ENCODE measurements at places on chromosomes 7 and 10.

GRCh38 chr10:122861711-122862161, 16.1 kb upstream of the CUZD1 start:
- DNase-seq = no peak
- peaks cover 8% of the 10 kb centered on the region for H3K36me3 ChIP-seq
- no peaks in the 10 kb centered on the region for H3K4me1 ChIP-seq
- H3K27me3 ChIP-seq = no peaks in the 10 kb centered on the region

DNA sequence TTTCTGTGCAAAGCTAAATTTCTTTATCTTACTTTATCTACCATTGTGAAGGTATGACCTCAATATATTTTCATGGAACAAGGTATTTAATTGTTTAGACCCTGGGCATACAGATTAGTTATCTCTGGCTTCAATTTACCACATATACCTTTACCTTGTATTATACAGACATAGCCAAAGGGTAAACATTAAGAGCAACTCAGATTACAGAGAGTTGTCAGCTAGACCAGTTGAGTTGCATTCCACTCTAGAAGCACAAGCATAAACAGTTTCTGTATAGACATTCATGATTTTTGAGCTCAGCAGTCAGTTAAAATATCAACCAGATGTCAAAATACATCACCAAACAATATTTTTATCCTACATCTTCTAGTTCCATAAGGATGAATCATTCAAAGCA, 857.3 kb upstream of the ZWINT start:
- H3K27ac ChIP-seq = no peak overlapping the region
- H3K4me1 ChIP-seq = no peaks in the 10 kb centered on the region
- H3K4me3 ChIP-seq = no peak overlapping the region
- no peaks in the 10 kb centered on the region for H3K36me3 ChIP-seq

- H3K27ac ChIP-seq = no peak overlapping the region
- H3K27me3 ChIP-seq = no peaks in the 10 kb centered on the region
- no peak overlapping the region for H3K4me3 ChIP-seq
- H3K4me1 ChIP-seq = no peaks in the 10 kb centered on the region
- H3K36me3 ChIP-seq = no peaks in the 10 kb centered on the region
These were observed 83.1 kb downstream of the CHCHD3 start for GRCh38 chr7:132998763-132999162.

- DNase-seq = no peak
- H3K4me3 ChIP-seq = no peak overlapping the region
- H3K27me3 ChIP-seq = no peaks in the 10 kb centered on the region
These were observed 1152.3 kb upstream of the C7orf33 start for GRCh38 chr7:147438216-147438615.

DNA sequence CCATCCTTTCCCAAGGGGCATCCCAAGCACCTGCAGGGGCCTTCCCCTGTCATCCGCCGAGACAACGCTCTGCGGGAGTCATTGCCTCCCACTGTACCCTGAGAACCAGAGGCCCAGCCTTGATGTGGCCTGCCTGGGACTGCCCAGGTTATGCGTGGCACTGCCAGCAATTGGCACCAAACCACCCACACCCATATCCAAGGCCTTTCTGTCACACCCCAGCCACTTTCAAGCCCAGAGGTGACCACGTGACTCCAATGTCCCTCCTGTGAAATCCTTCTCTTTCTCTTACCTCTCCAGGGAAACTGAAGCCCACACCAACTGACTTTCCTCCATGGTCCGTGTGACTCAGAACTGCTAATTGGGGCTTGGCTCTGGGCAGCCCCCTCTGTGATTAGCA, 123.9 kb downstream of the C10orf105 start:
- DNase-seq = no peak
- no peak overlapping the region for H3K4me3 ChIP-seq
- H3K27me3 ChIP-seq = peaks cover 3% of the 10 kb centered on the region
- H3K4me1 ChIP-seq = no peaks in the 10 kb centered on the region
- no peak overlapping the region for H3K27ac ChIP-seq

DNA sequence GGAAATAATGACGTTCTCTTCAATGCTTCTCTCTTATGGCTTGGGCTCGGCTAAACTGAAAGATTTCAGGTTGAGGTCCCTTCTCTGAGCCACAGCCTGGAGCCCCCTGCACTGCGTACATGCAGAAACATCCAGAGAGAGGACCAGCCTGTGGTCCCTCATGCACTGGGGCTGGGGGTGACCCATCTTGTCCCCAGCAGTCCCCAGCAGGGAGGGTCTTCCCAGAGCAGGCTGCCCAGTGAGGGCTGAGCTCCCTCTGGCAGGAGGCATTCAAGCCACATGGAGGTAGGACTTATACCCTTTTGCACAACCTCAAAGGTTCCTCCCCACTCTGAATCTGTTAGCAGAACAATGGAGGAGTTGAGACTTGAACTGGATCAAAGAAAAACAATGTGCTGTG, 7.4 kb downstream of the GDF10 start:
- H3K36me3 ChIP-seq = no peaks in the 10 kb centered on the region

- no peaks in the 10 kb centered on the region for H3K27me3 ChIP-seq
- no peak for DNase-seq
- H3K27ac ChIP-seq = no peak overlapping the region
- H3K36me3 ChIP-seq = no peaks in the 10 kb centered on the region
- H3K4me1 ChIP-seq = no peaks in the 10 kb centered on the region
- no peak overlapping the region for H3K4me3 ChIP-seq
These were observed 2.7 kb upstream of the LIPF start for GRCh38 chr10:88661577-88661976.

GRCh38 chr10:1089017-1089689, 33.0 kb downstream of the WDR37 start:
- H3K27me3 ChIP-seq = no peaks in the 10 kb centered on the region
- H3K4me1 ChIP-seq = no peaks in the 10 kb centered on the region
- H3K36me3 ChIP-seq = peaks cover 81% of the 10 kb centered on the region
- no peak for DNase-seq
- no peak overlapping the region for H3K4me3 ChIP-seq

DNA sequence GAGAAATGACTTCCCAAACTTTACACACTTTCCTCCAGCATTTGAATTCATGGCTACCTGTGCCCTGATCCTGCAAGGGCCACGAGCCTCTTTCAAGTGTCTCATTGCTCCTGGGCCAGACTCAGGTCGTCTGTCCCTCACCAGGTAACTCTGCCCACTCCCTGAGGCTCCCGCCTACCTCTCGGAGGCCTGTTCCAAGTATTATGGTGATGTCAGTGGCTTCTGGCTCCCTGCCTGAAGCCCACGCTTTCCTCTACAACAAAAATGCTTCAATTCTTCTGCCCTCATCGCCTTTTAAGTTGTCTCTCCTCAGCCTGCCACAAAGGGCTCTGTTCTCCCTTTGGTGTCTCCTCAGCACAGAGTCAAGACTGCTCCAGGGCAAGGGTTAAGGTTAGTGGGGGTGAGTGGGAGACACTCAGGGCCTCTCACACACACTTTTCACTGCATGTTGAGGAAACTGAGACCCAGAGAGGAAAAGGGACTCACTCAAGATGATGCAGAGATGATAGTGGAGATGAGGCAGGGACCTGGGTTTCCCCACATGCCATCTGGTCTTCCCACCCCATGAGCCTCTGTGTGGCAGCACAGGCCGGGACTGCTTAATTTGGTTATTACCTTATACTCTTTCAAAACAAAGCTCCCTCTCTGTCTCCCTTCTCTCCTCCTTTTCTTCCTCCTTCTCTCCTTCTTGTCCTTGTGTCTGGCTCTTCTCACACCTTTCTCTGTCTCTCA, 28.3 kb upstream of the EGR2 start:
- no peak overlapping the region for H3K4me3 ChIP-seq
- H3K36me3 ChIP-seq = no peaks in the 10 kb centered on the region
- no peak overlapping the region for H3K27ac ChIP-seq
- H3K27me3 ChIP-seq = no peaks in the 10 kb centered on the region
- no peaks in the 10 kb centered on the region for H3K4me1 ChIP-seq

- H3K4me1 ChIP-seq = no peaks in the 10 kb centered on the region
- no peak overlapping the region for H3K4me3 ChIP-seq
- H3K36me3 ChIP-seq = no peaks in the 10 kb centered on the region
- H3K27ac ChIP-seq = no peak overlapping the region
- peaks cover 7% of the 10 kb centered on the region for H3K27me3 ChIP-seq
These were observed 139.9 kb downstream of the KCNMA1 start for GRCh38 chr10:77497748-77498147.

GRCh38 chr7:17195576-17195975, 102.9 kb upstream of the AHR start:
- no peaks in the 10 kb centered on the region for H3K27me3 ChIP-seq
- H3K27ac ChIP-seq = no peak overlapping the region
- no peaks in the 10 kb centered on the region for H3K4me1 ChIP-seq
- H3K36me3 ChIP-seq = no peaks in the 10 kb centered on the region
- DNase-seq = no peak
- no peak overlapping the region for H3K4me3 ChIP-seq

GRCh38 chr10:120260456-120260855, 196.6 kb upstream of the PLPP4 start:
- no peak for DNase-seq
- no peaks in the 10 kb centered on the region for H3K4me1 ChIP-seq
- H3K27ac ChIP-seq = no peak overlapping the region
- H3K4me3 ChIP-seq = no peak overlapping the region

DNA sequence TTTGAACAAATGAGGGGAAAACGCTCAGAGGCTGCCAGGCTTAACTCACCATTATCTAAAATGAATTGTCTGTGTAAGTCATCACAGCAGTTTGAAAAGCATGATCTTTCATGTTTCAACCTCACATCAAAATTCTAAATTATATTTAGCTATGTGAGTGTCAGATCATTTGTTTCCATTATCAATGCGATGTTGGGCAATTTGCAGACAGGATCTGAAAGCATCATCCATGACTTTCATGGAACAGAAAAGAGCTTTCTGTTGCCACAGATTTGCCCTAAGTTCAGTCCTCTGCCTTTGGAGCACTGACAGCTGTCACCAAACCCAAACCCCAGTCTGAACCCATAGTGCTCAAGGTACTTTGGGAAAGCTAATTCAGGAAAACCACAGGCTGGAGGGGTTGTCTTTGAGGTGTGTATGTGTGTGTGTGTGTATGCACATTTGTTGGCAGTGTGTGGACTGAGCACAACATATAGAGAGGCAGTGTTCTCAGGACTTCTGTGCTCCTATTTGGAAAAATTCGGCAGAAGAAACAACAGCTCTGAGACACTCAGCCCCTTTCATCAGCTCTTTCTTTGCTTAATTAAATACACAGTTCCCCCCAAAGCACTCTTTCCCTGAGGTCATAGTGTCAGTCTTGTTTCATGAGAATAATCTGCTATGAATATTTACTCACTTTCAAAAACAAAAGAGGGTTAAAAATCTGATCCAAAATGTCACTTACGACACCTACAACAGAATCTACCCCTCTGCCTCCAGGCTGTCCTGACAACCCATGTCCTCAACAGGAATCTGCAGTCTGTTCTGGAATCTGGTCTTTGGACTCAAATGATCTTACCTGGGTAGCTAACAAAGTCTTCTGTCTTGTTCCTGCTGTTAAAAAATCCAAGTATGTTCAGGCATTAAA, 188.5 kb upstream of the KLF14 start:
- H3K36me3 ChIP-seq = peaks cover 72% of the 10 kb centered on the region
- no peak for DNase-seq
- no peak overlapping the region for H3K4me3 ChIP-seq
- H3K27me3 ChIP-seq = no peaks in the 10 kb centered on the region
- no peak overlapping the region for H3K27ac ChIP-seq

DNA sequence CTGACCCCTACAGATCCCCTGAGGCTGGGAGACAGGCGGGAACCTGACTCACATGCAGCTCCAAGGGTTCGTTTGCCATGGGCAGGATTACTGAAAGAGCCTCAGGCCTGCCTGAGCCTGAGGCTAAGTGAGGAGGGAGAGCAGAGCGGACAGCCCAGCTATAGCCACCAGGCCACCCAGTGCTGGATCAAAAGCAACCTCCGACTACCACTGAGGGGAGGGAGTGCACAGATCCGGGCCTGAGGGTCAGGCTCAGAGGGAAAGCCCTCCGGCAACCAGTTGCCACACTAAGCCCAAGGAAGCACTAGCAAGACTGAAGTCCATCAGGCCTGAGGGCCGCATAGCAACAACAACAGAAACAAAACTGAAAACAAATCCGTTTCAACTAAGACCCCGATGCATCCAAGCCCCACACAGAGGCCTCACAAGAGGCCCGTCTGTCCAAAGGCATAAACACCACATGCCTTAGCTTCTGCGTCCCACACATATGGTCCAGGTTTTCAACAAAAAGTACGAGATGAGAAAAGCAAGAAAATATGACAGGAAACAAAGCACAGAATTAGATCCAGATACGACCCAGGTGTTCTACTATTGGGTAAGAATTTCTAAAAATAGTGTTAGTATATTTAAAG, 92.5 kb upstream of the VIPR2 start:
- no peak overlapping the region for H3K4me3 ChIP-seq
- no peaks in the 10 kb centered on the region for H3K36me3 ChIP-seq
- no peaks in the 10 kb centered on the region for H3K4me1 ChIP-seq
- no peaks in the 10 kb centered on the region for H3K27me3 ChIP-seq
- no peak overlapping the region for H3K27ac ChIP-seq
- DNase-seq = no peak

DNA sequence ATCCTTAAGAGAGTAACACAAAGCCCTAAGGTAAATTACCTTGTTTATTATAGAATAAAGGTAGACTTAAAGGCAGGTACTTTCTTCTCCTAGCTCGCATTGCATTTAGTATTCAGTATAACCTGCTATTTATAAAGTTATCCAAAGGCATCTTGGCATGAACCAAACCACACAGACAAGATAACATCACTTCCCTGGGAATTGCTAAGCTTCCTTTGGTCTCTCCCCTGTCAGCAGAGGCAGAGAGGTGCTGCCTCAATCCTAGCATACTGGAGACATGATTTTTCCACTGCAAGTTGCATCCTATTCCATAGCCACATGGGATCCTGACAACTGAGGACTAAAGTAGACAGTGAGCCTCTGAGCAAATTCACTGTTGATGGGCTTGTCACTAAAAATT, 101.7 kb upstream of the IL6 start:
- no peaks in the 10 kb centered on the region for H3K4me1 ChIP-seq
- H3K36me3 ChIP-seq = no peaks in the 10 kb centered on the region
- peaks cover 8% of the 10 kb centered on the region for H3K27me3 ChIP-seq
- H3K4me3 ChIP-seq = no peak overlapping the region

- H3K4me1 ChIP-seq = peaks cover 38% of the 10 kb centered on the region
- peak within 1 kb of the TSS; percentile 99 for H3K27ac ChIP-seq
- H3K27me3 ChIP-seq = peaks cover 14% of the 10 kb centered on the region
- H3K4me3 ChIP-seq = peak within 1 kb of the TSS; percentile 100
These were observed at the start of gene ITPRIP for GRCh38 chr10:104337985-104338735. Gene ITPRIP (minus strand): TSS chr10:104338465. CDS start chr10:104316051, 22,414 bp downstream.

Data from DND-41 (cell line).